Stimulated activated CD4-positive, alpha-beta T cell treated with anti-CD3 and anti-CD28 coated beads, Interleukin-1b, Interleukin-23, amount 100 ng/mL, for 1 hour (primary cell): ENCODE measurements at places on chromosomes 1 and 21.

GRCh38 chr1:209323743-209324142 is 259.8 kb upstream of the CAMK1G start:
- no peak for DNase-seq

- DNase-seq, result no peak
Measured at GRCh38 chr1:231793893-231794292, 167.3 kb downstream of the DISC1 start.

DNA sequence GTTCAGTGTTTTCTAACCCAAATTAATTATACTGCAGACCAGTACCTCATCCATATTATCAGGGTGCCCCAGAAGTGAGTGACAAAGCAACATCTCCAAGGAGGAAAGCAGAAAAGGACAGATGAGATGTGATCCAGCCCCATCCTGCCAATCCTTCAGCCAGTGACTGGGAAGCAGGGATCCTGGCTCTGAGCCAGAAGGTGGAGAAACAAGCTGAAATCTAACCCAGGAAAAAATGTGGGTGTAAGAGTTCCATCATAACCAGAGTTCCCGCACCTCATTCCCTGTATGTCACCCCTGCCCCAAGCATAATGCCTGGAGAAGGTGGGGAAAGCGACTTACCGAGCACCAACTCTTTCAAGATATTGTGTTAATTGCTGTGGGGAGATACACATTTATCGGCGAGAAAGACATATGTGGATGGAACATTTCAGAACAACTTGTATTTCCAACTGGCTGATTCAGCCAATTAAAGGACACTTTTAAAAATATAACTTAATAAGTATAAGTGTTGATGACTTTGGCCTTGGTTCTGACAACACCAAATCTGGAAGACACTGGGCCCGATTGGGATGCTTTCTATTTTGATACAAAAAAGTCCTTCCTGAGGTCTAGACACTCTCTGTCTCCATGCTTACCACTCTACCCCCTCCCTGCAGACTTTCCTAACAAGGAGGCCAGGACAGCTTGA is 14.9 kb downstream of the PLEKHA6 start:
- DNase-seq, result no peak

- DNase-seq, result peak; percentile 19
Measured at GRCh38 chr1:169604781-169605560, 18.7 kb upstream of the F5 start.

GRCh38 chr21:44012474-44013379 is 618 bp downstream of the TRAPPC10 start:
- DNase-seq, result peak; percentile 51

- no peak for DNase-seq
Measured at GRCh38 chr1:214500340-214501055, 50.9 kb downstream of the PTPN14 start.

GRCh38 chr1:11804666-11805421 is 920 bp downstream of the MTHFR start:
- DNase-seq, result no peak

DNA sequence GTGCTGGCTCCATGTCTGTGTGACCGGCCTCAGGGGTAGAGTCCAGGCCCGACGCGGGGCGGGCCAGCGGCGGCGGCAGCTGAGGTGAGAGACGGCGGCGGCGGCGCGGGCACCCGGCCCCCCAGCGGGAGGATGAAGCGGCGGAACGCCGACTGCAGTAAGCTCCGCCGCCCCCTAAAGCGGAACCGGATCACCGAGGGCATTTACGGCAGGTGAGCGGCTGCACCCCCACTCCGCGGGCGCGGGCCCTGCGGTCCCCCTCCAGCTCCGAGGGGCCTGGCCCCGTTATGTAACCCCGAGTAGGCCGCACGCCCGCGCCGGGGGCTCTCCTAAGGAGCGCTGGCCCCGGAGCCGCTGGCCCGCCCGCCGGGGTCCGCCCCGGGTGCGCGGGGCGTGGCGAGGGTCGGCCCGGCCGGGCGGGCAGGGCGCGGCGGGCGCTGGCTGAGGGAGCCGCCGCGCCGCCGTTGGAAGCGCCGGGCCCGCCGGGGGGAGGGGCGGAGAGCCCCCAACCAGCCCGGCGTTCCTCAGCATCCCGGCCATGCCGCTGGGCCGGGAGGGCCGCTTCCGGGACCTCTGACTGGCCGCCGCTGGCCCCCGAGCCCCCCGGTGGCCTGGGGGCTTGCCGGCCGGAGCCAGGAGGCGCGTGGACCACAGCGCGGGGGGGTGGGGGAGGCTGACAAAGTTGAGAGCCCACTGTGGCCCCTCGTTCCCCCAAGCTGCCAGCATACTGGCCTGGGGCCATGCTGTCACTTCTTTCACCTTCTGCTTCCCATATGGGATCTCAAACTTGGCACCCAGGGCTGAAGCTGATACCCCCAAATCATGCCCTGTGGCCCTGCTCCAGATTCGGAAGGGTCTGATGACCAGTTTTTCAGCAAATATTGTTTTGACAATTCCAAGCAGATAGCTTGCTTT is 527 bp downstream of the MACO1 start:
- no peak for DNase-seq

DNA sequence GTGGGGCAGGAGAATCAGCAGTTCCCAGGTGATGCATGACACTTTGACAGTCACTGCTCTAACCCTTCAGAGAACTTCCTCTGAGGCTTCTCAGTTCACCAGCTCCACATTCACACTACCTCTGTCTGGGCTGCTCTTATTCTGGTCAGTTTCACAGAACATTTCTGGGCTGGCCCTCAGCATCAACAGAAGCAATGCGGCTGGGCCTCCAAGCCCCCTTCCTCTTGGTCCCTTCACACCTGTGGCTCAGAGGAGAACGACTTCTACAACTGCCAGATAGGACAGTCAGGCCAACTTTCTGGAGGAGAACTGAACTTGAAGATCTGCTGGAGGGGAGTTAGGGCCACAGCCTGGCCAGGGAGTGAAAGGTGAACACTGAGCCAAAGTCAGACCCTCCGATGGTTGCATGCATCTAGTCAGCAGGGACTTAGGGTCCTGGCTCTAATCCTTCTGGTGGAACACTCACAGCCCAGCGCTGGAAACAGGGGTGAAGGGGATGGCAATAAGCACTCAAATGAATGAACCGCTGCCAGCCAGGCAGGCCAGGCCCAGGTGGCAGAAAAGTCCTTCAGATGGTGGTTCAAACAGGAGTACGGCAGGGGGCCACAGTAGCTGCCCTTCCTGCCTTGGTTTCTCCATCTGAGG is 274.1 kb downstream of the FOXD2 start:
- DNase-seq, result no peak

DNA sequence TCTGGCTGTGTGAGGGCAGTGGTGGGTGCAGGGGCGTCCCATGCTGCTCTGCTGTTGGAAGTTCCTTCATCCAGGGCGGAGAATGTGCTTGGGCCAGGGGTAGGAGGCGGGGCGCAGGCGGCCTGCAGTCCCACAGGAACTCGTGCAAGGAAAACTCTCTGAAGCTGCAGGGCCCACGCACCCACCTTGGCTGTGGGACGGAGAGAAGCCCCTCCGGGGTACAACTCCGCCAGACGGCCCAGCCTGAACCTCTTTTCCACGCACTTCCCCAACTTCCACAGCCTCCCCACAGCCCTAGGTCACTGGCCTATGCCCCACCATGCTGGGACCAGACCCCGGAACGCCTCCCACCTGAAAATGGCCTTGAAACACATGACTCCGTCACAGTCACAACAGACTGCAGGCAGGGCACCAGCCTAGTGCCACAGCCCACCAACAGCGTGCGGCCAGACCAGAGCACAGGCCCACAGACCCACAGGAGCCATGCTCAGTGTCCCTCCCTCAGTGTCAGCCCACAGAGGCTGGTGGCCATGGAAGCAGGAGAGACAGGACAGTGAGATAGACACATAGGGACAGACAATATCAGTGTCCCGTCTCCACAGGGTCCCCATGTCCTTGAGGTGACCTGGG is 47.8 kb downstream of the WNT9A start:
- no peak for DNase-seq

DNA sequence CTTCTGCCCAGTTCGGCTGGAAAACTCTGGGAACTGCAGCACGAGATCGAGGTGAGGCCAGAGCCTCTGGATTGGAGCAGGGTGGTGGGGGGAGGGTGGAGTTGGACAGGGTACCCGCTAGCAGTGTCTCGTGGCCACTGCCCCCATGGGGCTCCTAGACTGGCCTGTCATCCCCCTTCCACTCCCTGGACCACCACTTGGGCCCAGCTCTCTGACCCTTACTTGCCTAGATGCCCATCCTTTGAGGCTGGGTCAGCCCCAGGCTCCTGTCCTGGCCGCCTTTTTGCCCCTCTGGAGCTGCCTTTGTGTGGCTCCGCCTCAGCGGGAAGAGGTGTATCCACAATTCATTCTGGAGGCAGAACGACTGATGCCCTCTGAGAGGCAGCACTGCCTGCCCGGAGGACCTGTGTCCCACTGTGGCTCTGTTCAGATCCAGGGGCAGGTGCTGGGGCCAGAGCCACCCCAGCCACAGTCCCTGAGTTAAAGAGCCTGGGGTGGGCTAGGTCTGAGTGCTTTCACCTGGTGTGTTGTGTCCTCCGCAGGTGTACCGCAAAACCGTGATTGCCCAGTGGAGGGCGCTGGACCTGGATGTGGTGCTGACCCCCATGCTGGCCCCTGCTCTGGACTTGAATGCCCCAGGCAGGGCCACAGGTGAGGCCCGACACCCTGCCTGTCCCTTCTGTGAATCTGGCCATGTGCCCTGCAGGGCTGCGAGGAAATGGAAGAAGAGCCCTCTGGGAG is 17.7 kb downstream of the FAAH start:
- no peak for DNase-seq

- DNase-seq, result no peak
Measured at GRCh38 chr1:88647249-88647645, 36.8 kb upstream of the PKN2 start.

GRCh38 chr1:18540136-18540765 is 59.5 kb downstream of the KLHDC7A start:
- no peak for DNase-seq

- DNase-seq, result no peak
Measured at GRCh38 chr1:2287649-2288048, 59.5 kb downstream of the SKI start.

DNA sequence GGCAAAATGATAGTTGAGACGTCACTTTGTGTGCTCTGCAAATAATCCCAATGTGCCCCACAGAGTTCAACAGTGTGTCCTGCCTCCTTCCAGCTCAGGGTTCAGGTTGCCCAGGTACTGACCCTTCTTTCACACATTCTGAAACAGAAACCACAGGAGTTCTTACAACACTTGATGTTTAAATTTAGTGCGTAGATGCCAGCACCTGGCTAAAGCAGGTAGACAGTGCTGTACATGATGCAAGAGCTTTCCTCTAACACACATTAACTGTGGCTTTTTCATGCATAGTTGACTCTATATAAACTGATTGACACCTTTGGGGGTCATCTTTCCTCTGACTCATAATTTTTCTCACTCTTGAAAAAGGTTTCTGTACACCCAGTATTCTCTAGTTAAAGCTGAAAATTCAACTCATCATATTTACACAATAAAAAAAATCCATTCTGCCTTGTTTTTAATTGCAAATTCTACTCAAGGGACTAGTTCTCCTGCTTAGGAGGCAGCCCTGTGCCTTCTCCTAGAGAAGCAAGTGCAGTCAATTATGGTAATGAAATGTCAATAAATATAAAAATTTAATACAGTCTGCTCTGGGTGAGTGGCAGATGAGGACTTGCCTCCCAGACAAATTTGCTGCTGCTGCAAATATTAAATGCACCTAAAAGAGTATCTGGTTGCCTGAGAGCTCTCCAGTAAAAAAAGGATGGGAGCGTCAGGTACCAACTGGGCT is 91.4 kb downstream of the NR5A2 start:
- no peak for DNase-seq

DNA sequence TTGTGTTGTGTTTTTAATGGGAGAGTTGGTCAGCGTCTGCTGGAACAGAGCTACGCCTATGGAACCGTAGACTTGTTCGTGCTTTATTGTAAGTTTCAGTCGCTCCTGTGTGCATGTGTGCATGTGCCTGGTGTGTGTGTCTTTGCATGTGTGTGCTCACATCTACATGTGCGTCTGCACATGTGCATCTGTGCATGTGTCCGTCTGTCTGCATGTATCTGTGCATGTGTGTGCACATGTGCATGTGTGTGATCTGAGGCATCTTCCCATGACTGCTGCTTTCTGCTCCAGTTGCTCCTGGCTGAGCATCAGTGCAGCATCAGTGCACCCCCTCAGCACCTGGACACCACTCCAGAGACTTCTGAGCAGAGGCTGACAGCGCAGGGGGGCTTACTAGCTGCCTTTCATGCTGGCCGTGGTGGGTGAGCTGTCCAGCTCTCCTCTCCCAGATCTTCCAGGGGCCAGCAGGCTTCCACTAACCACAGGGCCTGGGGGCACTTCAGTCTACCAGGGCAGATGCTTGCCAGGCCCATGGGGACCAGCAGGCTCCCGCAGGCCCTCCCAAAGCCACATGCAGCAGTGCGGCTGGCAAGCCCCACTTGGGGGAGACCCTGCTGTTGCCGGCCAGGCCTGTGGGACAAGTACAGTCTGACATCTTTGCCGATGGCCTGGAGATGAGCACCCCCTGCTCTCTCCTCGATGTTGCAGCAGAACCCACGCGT is 47.8 kb upstream of the PCBP3 start:
- no peak for DNase-seq

DNA sequence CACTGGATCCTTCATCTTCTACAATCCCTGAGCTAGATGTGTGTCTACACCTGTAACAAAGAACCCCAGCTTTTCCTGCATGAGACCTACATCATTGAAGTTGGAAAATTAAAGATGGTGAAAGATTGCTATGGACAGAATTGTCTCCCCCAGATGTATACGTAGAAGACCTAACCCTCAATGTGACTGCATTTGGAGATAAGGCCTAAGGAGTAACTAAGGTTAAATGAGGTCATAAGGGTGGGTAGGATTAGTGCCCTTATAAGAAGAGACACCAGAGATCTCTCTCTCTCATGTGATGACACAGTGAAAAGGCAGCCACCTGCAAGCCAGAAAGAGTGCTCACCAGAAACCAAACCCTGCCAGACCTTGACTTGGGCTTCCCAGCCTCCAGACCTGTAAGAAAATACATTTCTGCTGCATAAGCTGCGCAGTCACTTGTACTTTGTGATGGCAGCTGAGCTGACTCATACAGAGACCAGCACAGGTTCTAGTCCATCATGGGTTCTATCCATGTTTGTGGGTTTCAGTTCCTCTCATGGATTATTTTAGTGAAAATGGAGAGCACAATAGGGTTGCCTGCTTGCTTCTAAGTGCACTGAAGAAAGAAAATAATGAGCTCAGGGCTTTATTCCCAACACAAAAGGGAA is 180.8 kb downstream of the TPR start:
- DNase-seq, result no peak

DNA sequence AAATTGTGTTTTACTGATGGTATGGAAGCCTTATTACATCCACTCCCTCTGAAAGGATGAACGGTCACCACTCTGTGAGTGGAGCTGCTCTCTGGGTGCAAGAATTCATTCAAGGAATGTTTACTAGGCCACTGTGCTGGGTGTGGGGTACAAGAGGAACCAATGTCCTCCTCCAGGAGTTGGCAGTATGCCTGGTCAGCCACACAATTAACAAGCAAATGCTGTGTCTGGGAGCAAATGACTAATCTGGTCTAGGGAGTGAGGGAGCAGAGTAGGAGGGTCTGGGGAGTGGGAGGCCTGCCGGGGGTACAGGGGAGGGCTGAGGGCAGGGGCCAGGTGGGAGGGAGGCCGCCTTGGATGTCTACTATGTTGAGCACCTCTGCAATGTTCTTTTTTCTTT is 27.2 kb upstream of the TDRD10 start:
- DNase-seq, result no peak

- no peak for DNase-seq
Measured at GRCh38 chr1:23400324-23401114, 24.0 kb downstream of the TCEA3 start.
